ENCODE measurements at places on chromosomes 11 and 22.

GRCh38 chr11:84056653-84057376 is 770.6 kb upstream of the CCDC90B start:
- no peak for DNase-seq

GRCh38 chr11:75147875-75148263 is 3.0 kb upstream of the SLCO2B1 start:
- DNase-seq, result no peak

GRCh38 chr11:70872955-70873735 is 379.2 kb downstream of the SHANK2 start:
- DNase-seq, result no peak

GRCh38 chr11:26150031-26150430 is 181.9 kb upstream of the ANO3 start:
- DNase-seq, result no peak

- DNase-seq, result no peak
These were observed 155.7 kb downstream of the ATG16L2 start for GRCh38 chr11:72969894-72970335.

GRCh38 chr11:79897896-79898295 is 457.1 kb upstream of the TENM4 start:
- DNase-seq, result no peak

DNA sequence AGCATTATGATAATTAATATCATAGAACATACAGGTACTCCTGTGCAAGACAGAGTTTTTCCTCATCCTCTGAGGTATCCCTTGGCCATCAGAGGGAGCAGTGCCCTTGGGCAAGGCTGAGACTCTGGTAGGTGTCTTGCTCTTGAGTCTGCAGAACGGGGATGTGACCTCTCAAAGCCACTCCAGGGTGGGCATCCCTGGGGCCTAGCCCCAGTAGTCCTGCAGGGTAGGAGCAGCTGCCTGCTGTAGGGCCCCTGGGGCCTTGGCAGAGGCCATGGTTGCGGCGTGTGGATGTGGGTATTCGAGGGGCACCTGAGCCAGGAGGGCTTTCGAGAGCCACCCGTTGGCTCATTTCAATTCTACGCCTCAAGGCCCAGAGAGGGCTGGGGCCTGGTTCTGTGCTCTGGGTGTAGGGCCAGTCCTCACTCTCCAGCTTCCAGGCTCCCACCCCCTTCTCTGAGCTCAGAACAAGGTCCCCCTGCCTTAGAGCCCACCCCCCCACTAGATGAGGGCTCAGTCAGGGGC is 7.7 kb upstream of the OMP start:
- no peak for DNase-seq

- no peak for DNase-seq
These were observed 11.3 kb upstream of the SLC37A4 start for GRCh38 chr11:119041821-119042514.

DNA sequence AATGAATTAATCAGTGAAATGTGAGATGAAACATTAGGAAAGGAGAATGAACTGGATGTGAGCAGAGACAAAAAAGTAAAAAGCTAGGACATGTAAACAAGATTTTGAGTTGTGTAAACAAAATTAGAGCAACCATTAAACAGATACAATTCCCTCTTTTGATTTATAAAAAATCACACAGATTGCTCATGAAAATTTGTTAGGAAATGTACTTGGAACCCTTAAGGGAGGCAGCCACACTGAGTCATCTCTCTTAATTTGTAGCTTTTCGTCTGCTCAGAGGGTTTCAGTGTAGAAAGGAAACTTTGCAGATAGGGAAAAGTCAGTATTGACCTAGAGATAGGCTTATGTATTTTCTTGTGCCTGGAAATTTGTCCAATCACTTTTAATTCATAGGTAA is 49.6 kb upstream of the ME3 start:
- no peak for DNase-seq

GRCh38 chr22:41517172-41518047 is 26.9 kb downstream of the POLR3H start:
- peak; percentile 81 for DNase-seq

- no peak for DNase-seq
These were observed 82.0 kb upstream of the OR5AK2 start for GRCh38 chr11:56906683-56907148.

DNA sequence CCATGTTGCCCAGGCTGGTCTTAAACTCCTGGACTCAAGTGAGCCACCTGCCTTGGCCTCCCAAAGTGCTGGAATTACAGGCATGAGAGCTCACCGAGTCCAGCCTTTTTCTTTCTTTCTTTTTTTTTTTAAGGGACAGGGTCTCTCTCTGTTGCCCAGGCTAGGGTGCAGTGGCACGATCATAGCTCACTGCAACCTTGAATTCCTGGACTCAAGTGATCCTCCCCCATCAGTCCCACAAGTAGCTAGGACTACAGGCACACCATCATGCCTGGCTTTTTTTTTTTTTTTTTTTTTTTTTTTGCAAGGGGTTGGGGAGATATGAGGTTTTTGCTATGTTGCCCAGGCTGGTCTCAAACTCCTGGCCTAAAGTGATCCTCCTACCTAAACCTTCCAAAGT is 78.5 kb downstream of the MRTFA start:
- no peak for DNase-seq

DNA sequence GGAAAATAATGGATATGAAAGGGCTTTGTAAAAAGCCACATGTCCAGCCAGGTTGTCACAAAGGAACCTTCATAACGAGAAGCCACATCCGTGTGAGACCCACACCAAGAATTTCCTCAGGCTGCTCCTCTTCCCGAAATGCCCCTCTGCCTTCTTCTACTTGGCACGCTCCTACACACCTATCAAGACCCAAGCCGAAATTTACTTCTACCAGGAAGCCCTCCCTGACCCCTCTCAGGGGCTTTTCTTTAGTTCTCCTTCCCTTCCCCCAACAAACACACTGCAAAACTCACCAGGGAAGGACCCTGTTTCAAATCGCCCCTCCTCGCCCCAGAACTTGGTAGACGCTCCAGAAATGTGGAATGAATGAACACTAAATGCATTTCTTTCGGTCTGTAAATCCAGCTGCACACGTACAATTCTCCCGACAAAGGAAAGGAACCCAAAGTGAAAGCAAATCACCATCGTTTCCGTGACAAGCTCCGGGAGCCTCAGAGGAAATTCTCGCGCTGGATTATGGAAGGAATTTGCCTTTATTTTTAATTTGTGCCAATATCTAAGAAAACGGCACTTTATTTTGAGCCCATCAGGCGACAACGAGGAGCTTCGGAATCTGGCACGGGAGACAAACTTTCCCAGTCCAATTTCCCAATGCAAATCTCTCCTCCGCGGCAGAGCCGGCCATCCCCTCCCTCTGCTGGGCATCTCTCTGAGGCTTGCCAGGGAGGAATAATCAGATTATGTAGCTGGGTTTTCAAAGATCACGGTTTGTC is 13.2 kb upstream of the SHISAL1 start:
- no peak for DNase-seq

- no peak for DNase-seq
These were observed 16.5 kb upstream of the MYOD1 start for GRCh38 chr11:17702876-17703275.

GRCh38 chr11:36478700-36479329 is 31.3 kb downstream of the TRAF6 start:
- no peak for DNase-seq

DNA sequence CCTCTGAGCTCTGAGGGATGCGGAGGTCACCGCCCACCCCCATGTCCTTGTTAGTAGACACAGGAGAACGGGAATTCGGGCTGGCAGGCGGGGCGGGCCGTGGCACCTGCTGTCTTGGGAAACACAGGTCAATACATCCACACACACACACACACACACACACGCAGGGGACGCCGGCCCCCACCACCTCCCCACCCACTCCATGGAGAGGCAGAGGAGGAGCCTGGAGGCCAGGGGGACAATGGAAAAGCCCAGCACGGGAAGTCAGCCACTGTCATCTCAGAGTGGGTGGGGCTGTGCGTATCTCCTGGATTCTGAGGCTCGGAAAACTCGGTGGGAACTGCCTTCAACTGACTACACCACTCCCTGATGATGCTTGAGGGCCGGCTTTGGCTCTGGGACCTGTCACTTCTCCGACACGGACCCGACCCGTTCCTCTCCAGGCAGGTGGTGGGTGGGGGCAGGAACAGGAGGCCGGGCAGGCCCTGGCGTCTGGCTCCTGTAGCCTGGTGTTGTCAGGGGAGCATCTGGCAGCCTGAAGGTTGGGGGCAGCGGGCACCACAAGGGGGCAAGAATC is 18.5 kb upstream of the TMEM184B start:
- DNase-seq, result no peak

GRCh38 chr22:19518635-19519034 is 5.6 kb downstream of the CLDN5 start:
- no peak for DNase-seq

GRCh38 chr11:128581561-128582272 is 5.6 kb downstream of the ETS1 start:
- no peak for DNase-seq

DNA sequence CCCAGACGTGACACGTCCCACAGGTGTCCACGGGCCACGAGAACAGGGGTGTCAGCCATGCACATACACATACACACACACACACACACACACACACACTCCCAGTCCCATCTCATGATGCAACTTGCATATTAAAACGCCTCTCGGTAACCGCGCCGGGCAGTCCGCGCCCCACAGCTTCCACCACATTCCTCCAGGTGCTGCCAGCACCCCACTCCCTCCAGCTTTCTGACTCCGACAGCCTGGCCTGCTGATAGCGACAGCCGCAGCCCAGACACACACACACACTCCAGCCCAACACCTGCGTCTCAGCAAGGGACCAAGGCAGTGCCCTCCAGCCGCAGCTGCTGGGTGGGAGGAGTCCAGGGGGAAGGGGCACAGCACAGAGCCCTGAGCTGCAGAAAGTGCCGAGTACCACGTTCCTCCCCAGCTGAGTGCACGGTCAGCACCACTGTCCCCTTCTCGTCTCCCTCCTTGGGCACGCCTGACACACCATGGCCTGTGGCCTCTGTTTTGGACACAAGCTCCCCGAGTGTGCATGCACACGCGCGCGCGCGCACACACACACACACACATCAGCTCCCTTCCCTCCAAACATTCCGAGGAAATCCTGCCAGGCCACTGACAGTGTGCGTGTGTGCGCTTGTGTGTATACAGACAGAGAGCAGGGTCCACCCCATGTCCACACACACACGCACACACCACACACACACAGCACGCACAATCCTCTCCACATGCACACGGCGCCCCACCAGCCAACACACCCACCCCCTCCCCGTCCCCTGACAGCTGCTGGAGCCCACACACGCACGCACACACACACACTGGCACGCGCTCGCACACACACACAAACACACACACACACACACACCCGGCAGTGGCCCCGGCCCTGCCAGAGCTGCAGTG is 1.2 kb downstream of the ELFN2 start:
- no peak for DNase-seq

- no peak for DNase-seq
These were observed 26.8 kb downstream of the TENM4 start for GRCh38 chr11:79414041-79414440.

GRCh38 chr11:57639321-57640067 is 10.2 kb downstream of the YPEL4 start:
- peak; percentile 89 for DNase-seq

- DNase-seq, result no peak
These were observed 1127.4 kb upstream of the CCDC90B start for GRCh38 chr11:84413549-84413948.

DNA sequence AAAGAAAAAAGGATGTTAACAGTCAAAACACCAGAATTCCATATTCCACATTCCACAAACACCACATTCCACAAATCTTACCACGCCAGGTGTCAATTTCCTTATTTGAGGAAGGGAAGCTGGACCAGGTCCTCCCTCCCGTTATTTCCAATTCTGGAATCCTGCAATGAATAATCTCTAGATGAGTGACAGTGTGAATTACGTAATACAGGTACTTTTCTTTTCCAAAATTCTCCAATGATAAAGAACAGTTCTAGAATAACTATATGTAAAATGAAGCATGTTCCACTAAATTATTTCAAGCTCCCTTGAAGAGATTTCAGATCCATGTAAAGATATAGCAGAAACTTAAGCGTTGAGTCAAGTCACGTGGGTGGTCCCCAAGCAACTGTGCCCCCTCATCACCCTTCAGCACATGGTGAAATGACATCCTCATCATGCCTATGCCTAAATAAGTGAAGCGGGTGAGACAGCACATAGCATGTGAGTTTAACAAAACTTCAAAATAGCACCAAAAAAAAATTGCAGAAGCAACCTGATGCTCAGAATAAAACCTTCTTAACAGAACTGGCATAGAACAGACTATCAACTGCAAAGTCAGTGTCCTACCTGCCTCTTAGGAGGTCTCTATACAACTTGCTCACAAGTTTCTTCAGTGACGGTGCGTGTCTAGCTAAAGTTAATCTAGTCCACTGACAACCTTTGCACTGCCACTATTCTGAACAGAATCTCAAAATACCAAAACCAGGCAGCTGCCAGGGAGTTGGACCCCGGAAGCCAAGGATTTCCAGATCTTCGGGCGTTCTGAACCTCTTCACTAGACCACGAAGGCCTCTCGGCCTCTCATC is 876 bp downstream of the NFRKB start:
- DNase-seq, result no peak

DNA sequence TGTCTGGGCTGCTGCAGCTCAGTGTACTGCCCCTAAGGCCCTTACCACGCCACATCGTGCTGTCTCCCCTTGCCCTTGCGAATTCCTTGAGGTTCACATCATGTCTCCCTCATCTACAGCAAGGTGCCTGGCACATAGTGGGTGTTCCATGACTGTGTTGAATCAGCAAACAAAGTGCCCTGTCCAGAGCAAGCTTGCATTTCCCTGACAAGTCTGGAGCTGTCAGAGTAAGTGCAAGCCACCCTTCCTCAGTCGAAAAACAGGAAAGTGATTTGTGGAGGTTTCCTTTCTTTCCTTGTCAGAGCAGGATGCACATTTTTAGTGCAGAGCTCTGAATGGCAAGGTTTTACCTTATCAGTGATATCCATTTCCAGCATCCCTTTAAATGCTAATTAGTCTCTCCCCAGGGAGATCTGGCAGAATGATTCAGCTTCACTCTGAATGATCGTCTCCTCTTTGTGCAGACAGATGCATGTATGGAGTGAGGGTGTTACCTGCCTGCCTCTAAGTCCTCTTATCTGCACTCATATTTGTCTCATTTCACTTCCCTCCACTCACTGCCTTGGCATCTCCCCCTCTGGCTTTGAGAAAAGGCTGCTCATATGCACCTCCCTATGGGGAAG is 331.2 kb downstream of the TMEM135 start:
- DNase-seq, result no peak

GRCh38 chr22:42425337-42425988 is 6.7 kb downstream of the NFAM1 start:
- no peak for DNase-seq

GRCh38 chr11:129950101-129951091 is 52.2 kb downstream of the PRDM10 start:
- DNase-seq, result no peak

GRCh38 chr22:28799606-28800307 is 612 bp downstream of the XBP1 start:
- DNase-seq, result peak; percentile 84

GRCh38 chr22:44211946-44212930 is 31.5 kb downstream of the PARVG start:
- DNase-seq, result no peak

DNA sequence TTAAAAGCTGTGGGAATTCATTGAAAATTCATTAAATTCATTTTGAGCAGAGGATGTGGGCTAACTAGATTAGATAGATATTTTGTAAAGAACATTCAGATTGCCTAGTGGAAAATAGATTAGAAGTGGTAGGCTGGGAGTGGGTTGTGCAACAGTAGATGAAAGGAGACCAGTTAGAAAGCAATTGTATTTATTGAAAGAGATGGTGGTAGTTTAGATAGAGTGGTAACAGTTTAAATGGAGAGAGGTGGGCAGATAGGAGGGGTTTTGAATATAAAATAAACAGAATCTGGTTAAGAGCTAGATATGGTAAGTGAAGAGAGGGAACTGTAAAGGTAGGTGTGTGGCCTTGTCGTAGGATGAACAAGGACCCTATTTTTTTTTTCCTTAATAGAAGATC is 34.5 kb downstream of the METTL15 start:
- DNase-seq, result no peak
